ENCODE measurements at places on chromosomes 6 and 20.

GRCh38 chr6:129992881-129993280 is 25.5 kb upstream of the L3MBTL3 start:
- no peak for DNase-seq

DNA sequence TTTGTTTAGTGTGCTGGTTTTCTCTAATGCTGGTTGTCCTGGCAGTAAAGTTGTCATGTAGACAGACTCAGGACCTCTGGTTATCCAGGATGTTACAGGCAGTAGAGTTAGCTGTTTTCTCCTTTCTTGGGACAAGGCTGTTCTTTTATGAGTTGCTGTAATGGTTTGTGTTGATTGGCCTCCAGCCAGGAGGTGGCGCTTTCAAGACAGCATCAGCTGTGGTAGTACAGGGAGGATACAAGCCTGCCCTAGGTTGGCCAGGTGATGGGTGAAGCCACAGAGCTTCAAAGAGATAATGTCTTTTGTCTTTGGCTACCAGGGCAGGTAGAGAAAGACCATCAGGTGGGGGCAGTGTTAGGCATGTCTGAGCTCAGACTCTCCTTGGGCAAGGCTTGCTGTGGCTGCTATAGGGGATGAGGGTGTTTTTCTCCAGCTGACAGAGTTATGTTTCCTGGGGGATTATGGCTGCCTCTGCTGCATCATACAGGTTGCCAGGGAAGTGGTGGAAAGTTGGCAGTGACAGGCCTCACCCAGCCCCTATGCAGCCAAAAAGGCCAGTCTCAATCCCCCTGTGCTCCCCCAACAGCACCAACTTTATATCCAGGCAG is 127.2 kb upstream of the TAB2 start:
- peak; percentile 59 for DNase-seq

DNA sequence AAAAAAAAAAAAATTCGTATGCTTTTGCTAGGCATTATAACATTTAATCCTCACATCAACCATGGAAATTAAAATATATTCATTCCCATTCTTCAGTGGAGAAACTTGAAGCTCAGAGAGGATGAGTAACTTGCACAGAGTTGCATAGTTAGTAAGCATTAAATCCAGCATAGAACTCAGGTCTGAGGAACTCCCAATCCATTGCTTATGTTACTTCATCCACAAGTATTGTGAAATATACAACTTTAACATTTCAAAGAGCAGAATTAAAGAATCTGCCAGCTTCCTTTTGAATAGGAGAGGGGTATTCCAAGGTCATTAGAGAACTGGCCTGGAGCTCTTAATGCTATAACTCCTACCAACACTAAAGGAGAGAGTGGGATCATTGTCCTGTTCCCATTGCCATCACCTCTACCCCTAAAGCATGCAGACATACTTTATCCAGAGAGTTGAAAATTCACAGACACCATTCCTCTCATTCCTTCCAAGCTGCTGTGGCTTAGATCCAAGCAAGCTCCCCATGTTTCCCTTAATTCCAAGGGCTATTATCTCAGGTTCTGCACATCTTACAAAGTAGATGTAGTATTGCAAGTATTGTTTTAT is 91.9 kb downstream of the FLRT3 start:
- no peak for DNase-seq

DNA sequence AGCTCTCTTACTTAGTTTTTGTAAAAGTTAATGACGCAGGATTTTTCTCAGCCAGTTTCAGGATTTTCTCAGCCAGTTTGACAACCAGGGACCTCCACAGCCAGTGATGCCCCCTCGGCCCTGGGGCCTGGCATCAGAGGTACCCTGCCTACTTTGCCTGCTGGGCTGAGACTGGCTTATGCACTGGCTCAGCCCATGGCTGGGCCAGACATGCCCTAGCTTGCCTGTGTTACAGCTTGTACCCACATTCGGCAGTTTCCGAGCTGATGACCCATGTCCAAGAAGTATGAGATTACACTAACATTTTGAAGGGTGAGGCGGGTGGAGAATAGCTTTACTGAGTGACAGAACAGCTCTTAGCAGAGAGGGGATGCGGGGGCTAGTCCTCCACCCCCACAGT is 406.1 kb upstream of the HSF2 start:
- no peak for DNase-seq

DNA sequence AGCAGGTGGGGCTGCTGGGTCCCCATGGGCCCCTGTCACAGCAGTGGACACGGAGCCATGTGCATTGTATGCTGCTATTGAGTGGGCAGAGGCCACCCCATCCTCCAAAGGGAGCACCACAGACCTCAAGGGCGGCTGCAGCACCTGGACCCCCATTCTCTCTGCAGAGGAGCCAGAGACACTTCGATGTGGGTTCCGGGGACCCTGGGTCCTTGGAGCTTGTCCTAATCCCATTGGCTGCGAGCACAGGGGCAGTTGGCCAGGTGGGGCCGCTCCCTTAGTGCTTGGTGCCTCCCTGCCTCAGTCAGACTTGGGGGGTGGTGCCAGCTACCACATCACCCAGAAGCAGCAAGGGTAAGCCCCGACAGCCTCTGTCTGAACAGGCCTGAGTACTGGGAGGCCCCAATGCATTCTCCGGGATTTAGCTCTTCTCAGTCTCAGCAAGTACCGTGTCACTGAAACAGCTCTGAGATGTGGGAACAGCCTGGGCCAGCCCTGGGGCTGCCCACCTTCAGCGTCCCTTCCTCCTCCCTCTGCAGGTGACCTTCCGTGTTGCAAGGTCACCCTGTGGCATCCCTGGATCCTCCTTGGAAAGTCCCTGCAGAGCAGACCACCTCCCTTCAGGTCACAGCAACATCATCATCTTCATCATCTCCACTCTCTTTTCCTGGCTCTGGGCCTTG is 73.9 kb downstream of the GINS1 start:
- DNase-seq, result no peak

- peak; percentile 24 for DNase-seq
These were observed 13.1 kb downstream of the CYB5R4 start for GRCh38 chr6:83872386-83873118.

GRCh38 chr20:57709823-57710799 is at the start of gene PMEPA1:
TSS of gene PMEPA1 (minus strand) at chr20:57710015. CDS start at chr20:57709582, 433 bp downstream.
- DNase-seq, result peak; percentile 55

- no peak for DNase-seq
These were observed 54.8 kb upstream of the POU3F2 start for GRCh38 chr6:98779618-98780017.
